ENCODE measurements at places on chromosomes 5 and 9. TPM values are rescaled to one million over a fixed set of nuclear protein-coding genes. Genes with fewer than 3 reads are reported as not detected.

SH2D3C gene
- total RNA-seq: 100 TPM

C9orf85 gene
- 13.0 TPM for total RNA-seq

DNA sequence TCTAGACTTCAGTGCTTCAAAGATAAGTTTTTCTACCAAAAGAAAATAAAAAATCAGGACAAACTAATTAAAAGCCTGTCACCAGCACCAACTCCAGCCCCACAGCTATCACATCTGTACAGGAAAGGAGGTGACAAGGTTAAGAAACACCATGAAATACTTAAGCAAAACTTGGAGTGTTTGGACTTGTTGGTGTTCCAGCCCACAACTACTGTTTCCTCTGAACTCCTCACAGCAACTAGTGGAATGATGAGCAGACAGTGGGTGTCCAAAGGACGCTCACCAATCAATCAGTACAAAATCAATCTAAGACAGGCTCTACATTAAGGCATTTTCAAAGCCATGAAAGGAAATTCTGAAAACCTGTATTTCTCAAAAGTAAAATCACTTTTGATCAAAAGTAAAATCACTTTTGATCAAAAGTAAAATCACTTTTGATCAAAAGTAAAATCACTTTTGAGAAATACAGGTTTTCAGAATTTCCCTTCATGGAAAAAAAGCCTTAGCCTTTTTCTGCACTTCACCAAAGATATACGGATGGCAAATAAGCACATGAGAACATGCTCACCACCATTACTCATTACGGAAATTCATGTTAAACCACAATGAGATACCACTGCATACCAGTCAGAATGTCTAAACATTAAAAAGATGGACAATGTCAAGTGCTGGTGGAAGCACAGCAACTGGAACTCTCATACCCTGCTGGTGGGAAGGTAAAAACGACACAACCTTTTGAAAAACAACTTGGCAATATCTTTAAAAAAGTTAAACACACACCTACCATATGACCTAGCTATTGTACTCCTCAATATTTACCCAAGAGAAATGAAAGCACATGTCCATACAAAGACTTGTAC lies 79.7 kb downstream of the MED27 start:
- no peak for DNase-seq

- no peak for DNase-seq
Measured at GRCh38 chr9:462606-463005, 247.9 kb downstream of the DOCK8 start.

- DNase-seq: no peak
Measured at GRCh38 chr9:89701221-89701798, 96.5 kb downstream of the GADD45G start.

DNA sequence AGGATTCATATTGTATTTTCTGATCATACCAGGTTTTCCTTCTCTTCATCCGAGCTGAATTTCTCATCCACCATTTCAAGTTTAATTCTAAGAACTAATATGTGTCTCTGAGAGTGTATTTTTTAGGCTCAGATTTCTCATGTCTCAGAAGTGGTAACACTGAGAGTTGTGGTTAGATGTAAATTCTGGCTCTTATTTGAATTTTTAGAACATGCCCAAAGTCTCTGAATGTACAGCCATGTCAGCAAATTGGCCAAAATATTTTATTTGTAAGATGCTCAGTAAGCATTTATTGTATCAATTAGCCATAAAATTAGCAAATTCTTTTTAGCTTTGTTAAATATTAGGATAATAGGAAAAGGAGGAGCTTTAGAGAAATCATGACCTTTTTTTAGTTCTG lies 16.6 kb downstream of the SV2C start:
- DNase-seq: no peak

GRCh38 chr9:116420993-116421538 lies 266.0 kb upstream of the TRIM32 start:
- DNase-seq: no peak

- DNase-seq: no peak
Measured at GRCh38 chr9:121123816-121124535, 49.2 kb downstream of the CNTRL start.
